ENCODE measurements at places on chromosomes 16 and 17.

- no peak for DNase-seq
Observed at GRCh38 chr16:27204312-27204915, 1.1 kb downstream of the KDM8 start.

- DNase-seq: no peak
Observed at GRCh38 chr17:73770115-73770848, 126.0 kb upstream of the SDK2 start.

- peak; percentile 96 for DNase-seq
Observed at GRCh38 chr17:45431531-45432404, 902 bp downstream of the ARHGAP27 start.

DNA sequence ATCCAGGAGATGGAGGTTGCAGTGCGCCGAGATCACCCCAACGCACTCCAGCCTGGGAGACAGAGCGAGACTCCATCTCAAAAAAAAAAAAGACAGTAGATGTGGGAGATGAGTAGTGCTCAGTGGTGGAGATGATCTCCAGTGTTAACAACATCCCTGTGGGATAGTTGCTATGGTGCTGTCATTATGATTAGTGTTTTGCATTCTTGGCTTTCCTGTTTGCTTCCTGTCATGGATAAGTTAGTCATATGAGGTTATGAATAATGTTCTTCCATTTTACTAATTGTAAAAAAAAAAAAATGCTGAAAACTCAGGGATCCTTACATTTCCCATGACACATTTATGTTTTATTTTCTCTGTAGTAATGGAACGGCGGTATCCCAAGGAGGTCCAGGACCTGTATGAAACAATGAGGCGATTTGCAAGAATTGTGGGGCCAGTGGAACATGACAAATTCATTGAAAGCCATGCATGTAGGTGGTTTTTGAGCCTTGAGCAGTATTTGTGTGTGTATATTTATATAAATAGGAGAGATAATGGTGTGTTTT lies 24.5 kb upstream of the DUSP14 start:
- no peak for DNase-seq

- DNase-seq: no peak
Observed at GRCh38 chr17:33056399-33057146, 64.9 kb downstream of the SPACA3 start.

DNA sequence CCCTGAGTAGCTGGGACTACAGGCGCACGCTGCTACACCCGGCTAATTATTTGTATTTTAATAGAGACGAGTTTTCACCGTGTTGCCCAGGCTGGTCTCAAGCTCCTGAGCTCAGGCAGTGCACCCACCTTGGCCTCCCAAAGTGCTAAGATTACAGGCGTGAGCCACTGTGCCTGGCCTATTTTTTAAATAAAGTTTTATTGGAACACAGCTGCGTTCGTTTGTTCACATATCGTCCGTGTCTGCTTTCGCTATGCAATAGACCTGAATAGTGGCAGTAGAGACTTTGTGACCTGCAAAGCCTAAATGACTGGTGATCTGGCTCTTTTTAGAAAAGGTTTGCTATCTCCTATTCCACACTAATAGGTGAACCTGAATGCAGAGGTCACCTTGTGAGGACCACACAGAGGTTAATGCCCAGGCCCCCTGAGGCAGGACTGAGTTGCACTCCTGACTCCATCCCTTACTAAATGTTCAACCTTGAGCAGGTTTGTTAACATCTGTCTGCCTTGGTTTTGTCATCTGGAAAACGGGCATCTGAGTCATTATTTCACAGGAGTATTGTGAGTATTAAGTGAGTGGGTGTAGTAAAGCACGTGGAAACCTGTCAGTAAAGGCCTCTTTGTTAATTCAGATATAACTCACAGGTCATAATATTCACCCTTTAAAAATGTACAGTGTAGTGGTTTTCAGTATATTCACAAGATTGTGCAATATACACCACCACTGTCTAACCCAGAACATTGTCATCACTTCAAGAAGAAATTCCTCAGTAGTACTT lies 157.5 kb upstream of the CACNG5 start:
- no peak for DNase-seq

DNA sequence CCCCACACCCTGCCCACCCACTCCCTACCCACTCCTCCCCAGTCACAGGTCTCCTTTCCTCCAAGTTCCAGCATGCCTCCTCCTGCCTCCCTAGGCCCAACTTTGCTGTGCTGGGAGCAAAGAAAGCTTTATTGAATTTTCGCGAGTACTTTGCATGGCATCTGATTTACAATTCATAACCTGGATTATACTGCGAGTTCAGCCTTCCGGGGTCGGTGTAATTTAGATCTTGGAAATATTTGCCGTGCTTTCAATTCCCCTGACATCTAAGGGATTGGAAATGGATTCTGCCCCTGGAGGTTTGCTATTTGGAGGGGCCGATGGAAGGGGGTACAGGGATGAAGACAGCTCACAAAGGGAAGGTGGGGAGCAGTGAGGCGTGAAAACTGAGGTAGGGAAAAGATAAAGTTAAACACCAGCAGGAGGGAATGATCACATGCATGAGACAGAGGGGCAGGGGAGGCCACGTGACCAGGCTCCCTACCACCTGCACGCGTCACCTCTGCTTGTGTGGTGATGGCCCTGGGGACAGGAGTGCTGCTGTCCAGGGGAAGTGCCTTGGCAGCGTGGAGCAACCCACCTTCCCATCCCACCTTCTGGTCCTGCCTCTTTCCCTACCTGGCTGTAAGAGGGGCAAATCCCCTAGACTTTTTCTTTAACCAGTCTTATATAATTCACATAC lies 132.3 kb upstream of the RPL38 start:
- no peak for DNase-seq

- DNase-seq: no peak
Observed at GRCh38 chr17:32264140-32264799, 1.4 kb upstream of the RHBDL3 start.

GRCh38 chr17:80444644-80444979 lies 29.6 kb downstream of the ENDOV start:
- DNase-seq: no peak
